ENCODE measurements at places on chromosomes 2 and 18. TPM values are rescaled to one million over a fixed set of nuclear protein-coding genes. Genes with fewer than 3 reads are reported as not detected.

Gene POU3F3
- total RNA-seq = 18.2 TPM

Gene ALLC
- not detected for total RNA-seq

Gene TMEM182
- total RNA-seq = 0.73 TPM

Gene TET3
- total RNA-seq = 2.6 TPM

Gene SCN3A
- total RNA-seq = not detected

Gene NYAP2
- total RNA-seq = not detected

Gene ASB1
- total RNA-seq = 28.2 TPM

Measured in subcutaneous preadipocyte (primary cell).